Activated CD4-positive, alpha-beta T cell treated with anti-CD3 and anti-CD28 coated beads, Interleukin-2, amount 50 U/mL, for 1 hour (primary cell): ENCODE measurements at places on chromosomes 1 and 21.

DNA sequence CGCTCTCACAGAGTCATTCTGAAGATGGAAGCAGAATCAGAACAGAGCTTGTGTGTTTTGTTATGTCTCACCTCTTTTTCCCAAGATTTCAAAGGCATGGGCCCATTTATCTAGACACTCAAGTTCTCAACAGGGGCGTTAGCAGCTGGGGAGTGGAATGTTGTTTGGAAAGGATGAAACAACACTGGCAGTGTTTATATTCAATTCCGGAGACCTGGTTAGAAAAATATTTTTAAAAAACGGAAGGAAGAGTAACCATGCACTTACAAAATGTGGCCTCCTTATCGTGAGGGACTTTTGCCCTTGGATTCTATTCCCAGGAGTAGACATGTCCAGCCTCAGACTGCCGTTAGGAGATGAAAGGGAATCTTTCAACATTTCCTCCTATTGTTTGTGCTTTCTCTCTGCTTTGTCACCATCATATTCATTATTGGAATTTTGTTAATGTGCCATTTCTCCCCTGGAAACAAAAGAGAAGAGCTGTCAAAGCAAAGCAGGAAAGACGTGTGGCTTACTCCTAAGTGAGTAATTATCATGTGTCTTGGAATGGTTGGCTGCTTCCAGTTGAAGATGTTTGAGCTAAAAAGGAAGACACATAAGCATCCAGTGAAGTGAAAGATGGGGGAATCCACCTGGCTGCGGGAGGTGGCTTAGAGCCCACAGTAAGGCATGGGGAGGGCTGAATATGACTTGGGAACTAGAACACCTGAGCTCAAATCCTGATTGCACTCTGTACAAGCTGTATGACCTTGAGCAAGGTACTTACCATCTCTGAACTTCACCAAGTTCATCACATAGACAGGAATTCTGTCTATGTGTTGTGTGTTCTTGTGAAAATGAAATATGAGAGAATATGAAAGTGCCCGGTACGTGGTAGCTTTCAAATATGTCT lies 71.7 kb upstream of the JUN start:
- no peak for DNase-seq

GRCh38 chr1:175744833-175745232 lies 1.4 kb upstream of the TNR start:
- DNase-seq, result no peak

- no peak for DNase-seq
Measured at GRCh38 chr1:196685506-196685905, 33.7 kb downstream of the CFH start.

DNA sequence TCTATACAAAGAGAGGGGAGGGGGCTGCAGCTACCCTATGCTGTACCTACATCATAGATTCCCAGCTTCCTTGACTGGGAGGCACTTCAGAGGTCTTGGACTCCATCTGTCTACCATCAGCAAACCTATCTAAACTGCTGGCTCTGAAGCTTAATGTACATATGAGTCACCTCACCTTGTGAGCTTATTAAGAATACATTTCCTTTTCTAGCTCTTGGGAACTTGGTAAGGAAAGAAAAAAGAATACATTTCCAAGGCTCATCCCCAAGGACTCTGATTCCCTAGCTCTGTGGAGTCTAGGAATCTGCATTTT lies 50.0 kb upstream of the PRELP start:
- no peak for DNase-seq

DNA sequence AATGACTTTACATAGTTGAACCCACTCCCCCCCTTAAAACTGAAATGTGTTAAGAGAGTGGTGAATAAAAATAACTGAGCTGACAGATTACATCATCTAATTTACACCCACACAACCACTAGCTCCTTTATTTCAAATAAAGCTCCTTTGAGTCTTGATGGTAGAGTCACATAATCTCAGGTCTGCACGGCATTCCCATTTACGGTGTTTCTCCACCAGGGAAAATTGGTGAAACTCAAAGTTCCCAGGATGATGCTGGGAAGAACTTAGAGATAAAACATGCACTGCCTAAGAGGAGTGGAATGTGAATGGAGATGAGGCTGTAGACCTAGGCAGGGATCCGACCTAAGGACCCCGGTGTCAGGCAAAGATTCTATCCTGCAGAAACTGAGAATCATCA lies 727.8 kb upstream of the ADAMTS5 start:
- DNase-seq, result no peak

GRCh38 chr1:246795906-246796694 lies 71.9 kb downstream of the SCCPDH start:
- no peak for DNase-seq

- DNase-seq, result no peak
Measured at GRCh38 chr1:160400646-160401486, 502 bp downstream of the VANGL2 start.

- no peak for DNase-seq
Measured at GRCh38 chr1:184465489-184466146, 78.8 kb downstream of the C1orf21 start.

GRCh38 chr1:65910432-65910831 lies 117.7 kb downstream of the PDE4B start:
- DNase-seq, result no peak

GRCh38 chr1:190172651-190173430 lies 304.8 kb downstream of the BRINP3 start:
- no peak for DNase-seq

DNA sequence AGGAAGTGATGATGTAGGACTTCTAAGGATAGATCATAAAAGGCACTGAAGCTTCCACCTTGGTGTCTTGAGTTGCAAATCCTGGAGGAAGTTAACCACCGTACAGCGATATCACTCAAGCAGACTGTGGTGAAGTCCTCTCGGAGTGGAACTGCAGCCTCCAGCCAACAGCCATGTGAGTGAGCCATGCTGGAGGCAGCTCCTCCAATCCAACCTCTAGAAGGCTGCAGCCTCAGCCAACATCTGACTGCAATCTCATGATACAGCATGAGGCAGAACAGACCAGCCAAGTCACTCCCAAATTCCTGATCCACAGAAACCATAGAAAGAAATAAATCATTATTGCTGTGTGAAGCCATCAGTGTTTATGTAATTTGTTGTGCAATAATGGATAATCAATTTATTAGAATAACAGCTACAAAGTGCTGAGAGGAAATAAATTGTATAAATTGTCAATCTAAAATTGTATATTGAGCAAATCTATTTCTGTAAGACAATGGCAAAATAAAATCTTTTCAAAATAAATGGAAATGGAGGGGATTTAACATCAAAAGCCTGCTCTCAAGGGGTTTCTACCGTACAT lies 65.0 kb downstream of the PRSS38 start:
- DNase-seq, result no peak

DNA sequence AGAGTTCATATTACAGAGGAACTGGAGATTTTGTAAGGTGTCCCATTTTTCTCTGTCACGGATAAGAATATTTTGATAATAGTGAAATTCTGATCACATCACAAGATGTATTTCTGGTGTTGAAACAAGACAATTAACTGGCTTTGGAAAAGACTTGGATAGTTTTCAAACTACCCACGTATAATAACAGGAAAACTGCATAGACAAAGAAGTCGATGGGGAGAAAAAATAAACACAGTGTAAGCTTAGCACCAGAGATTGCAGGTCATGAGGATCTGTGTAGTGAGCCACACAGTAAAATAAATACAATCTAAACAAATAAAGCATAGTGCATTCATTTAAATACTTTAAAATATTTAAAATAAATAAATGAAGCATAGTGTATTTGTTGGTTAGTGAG lies 452.3 kb upstream of the ADAMTS5 start:
- DNase-seq, result no peak

DNA sequence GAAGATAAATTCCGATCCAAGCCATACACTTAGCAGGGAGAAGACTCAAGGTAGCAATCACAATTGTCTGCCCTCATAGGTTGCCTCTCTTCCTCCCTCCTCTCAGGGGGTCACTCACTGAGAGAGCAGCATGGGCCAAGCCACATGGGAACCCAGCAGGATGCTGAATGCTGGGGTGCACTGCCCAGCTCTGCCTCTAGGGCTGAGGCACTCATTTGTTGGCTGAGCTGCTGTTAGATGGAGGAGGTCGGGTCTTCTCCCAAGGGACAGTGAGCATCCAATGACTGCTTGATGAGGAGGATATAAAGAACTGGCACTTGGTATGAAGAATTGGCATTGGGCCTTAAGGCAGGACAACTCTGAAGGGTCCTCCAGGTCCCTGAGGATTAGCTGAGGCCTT lies 418.8 kb downstream of the SIPA1L2 start:
- no peak for DNase-seq

DNA sequence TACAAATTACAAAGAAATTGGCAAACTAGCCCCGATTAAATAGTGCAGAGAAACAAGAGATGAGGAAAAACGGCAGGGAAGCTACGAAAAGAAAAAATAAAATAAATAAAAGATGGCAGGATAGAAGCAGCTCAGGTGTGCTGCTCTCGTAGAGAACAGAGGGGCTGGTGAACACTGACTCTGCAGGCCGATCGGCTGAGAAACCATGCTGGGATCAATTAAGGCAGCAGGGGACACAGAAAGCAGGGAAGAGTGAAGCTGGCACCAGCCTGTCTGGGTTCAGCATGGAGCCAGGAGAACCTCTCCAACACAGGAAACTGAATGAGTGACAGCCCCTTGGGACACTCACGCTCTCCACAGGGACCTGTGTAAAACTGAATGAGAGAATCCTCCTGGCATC lies 39.5 kb upstream of the TMPRSS15 start:
- no peak for DNase-seq

DNA sequence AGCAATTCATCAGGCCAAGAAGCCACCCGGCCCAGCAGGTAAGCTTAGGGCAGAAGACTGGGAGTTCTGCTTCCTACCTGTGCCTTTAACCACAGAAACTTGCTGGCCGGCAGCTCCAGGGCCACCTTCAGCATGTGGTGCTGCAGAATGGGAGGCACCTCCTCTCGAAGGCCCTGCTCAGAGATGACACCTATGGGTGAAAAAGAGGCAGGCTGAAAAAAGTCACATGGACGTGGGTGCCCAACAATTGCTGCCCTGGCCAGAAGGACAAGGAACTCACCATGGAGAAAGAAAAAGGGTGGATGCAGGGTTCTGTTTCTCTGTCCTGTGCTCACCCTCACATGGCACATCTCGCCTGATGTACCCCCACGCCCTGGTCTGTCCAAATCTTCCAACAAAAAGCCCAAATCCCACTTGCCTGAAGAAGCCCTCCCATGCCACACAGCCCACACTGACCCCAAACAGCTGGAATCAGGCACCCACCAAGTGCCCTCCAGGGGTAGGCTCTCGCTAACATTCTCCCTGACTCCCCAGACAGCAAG lies 33.0 kb downstream of the URB1 start:
- no peak for DNase-seq

- DNase-seq, result no peak
Measured at GRCh38 chr1:119388450-119388849, 19.9 kb downstream of the HAO2 start.

DNA sequence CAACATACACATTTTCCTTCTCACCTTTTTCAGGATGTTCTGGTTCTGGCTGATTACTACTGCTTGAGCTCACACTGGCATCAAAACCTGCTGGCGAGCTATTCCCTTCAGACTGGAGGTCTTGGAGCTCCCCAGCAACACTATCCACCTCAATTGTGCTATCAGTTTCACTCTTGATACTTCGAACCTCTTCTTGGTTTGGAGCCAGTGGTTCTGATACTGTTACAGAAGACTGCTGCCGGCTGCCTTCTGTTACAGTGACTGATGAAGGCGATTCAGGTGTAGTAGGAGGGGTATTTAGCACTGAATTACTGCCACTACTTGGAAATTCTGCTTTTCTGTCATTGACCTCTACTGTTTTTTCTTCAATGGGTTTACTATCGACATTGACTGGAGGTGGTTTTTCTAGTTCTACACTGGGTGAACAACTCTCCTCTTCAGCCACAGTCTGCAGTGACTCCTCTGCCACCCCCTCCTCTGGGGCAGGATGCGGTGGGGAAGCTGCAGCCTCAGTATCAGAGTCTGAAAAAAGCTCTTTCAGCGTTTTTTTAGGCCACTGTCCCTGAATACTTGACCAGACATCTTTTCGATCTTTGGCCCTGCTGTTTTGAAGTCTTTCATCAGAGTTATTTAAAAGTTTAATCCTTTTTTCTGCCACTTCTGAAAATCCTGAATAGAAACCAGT lies 20.7 kb upstream of the RBM34 start:
- DNase-seq, result no peak

DNA sequence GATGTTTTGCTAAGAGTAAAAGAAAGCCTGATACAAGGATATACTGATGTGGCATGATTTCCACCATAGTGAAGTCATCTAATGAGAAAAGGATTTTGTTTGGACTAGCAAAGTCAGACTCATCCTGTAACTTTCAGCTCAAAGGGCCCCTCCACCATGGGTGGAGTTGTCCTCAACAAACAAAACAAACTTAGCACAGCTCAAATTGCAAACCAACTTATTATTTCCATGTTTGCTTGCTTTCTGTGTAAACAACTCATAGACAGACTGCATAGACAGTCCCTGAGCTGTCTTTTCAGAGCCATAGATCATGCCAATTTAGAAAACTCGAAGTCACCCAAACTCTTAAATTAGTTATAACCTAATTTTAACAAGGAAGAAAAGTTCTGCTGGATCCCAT lies 69.4 kb upstream of the VAV3 start:
- DNase-seq, result no peak

DNA sequence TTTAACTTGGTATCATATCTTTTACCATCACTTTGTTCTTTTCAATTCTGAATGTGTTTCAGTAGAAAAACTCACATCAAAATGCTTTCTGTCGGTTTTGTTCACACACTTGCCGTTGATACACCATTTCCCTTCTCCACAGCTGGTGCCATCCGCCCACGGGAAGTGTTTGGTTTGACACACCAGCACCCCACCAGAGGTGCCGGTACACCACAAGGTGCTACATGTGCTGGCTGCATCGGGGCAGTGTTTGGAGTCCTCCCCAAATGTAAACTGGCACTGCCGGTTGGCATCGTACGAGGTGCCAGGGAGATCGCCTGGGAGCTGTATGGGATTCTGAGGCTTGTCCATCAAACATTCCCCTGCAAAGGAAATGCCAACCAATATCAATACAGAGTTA lies 5.0 kb downstream of the ADAMTS1 start:
- DNase-seq, result no peak

DNA sequence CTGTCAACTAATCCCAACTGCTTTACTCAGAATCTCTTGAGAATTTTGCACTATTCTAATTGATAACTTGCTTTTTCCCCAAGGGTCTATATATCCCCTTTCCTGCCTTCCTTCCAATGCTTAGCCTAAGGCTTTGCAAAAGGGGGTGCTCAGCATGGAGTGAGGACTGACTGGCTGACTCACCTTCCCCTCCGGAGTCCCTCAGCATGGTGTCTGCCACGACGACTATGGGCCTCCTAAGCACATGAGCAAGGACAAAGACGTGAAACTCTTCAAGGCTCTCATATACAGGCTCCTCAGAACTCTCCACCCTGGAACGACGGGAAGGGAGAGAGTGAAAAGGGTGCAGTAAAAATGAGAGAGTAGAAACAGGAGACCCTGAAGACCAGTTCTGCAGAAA lies 13.2 kb upstream of the MTMR11 start:
- no peak for DNase-seq
